Stimulated activated CD8-positive, alpha-beta memory T cell treated with anti-CD3 and anti-CD28 coated beads, Interleukin-4, amount 100 ng/mL, for 1 hour (primary cell): ENCODE measurements at places on chromosomes 2 and 18.

GRCh38 chr18:57527556-57528229 is 58.8 kb downstream of the FECH start:
- no peak for DNase-seq

DNA sequence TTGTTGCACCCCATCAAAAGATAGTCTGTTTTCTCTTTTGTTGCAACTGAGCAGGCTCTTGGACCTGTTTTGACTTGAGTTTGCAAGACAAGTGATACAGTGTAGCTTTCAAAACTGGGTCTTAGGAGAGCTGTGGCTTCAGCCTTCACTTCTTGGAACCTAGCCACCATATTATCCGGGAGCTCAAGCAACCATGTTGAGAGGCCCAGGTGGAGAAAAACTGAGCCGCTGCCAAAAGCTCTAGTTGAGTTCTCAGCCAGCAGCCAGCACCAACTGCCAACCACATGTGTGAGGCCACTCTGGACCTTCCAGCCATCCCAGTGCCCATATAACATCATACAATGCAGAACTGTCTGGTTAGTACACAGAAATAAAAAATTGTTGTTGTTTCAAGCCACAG is 5.4 kb downstream of the CACNB4 start:
- DNase-seq = no peak

- no peak for DNase-seq
Measured at GRCh38 chr2:85393836-85394235, 16.3 kb downstream of the CAPG start.

DNA sequence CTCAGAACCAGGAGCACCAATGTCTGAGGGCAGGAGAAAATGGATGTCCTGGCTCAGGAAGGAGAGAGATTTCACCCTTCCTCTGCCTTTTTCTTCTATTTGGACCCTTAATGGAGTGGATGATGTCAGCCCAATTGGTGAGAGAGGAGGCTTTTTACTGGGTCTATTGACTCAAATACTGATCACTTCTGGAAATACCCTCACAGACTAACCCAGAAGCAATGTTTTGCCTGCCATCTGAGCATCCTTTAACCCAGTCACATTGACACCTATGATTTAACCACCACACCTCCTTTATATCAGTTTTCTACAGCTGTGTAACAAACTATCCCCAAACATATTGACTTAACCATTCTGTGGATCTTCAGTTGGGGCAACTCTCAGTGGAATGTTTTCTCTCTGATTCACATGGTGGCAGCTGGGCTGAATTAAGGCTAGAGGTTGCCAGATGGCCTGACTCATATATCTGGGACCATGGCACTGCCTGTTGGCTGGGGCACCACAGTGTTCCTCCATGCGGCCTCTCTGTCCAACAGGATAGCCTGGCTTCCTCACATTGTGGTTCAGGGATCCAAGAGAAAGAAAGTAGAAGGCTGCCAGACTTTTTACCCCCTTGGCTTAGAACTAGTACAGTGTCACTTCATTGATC is 18.2 kb upstream of the MBOAT2 start:
- DNase-seq = no peak

DNA sequence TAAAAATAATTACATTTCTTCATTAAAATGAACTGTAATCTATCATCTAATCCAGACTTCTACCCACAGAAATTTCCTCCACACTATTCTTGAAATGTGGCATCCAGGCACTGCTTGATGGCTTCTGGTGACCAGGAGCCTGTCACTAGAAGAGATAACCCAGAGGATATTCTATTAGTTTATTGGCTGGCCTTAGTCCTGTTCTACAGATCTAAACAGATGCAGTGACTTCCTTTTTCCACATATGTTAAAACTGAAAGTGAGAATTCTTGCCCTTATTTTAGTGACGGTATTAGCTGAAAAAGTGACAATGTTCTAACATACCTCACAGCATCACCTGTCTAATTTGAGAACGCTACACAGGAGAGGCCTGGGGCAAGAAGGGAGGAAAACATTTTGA is 775.4 kb downstream of the TSN start:
- no peak for DNase-seq
